ENCODE measurements at places on chromosomes 7 and 10.

- DNase-seq: no peak
Observed at GRCh38 chr7:128045766-128046165, 14.5 kb upstream of the LRRC4 start.

DNA sequence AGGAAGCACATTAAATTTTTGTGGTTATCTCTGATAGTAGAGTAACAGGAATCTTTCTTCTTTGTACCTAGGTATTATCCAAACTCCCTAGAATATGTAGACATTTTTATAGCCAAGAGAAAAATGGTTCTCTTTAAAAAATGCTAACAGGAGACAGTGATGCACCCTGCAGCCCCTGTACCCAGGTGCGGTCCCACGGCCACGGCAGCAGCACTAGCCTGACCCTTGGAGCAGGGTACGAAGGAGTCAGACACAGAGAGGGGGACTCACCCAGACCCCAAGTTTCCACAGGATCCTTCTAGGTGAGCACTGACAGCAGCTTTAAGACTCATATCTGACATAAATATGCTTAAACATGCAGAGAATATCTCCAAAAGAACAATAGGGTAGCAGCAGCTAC is 60.4 kb downstream of the NUDCD3 start:
- no peak for DNase-seq

DNA sequence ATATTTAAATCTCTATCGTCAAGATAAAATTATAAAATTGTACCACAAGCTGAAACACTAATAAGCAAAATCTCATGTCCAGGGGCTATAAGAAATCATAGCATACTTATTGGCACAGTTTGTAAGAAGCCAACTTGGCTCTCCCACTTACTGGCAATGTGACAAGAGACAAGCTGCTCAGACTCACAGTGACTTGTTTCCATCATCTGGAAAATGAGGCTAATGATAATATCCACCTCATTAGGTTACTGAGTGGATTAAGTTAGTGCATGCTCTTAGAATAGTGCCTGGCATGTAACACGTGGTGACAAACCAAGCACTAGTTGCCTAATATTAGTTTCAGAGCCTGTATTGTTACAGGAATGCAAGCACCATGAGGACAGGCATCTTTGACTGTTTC is 234.4 kb downstream of the GLI3 start:
- no peak for DNase-seq

- no peak for DNase-seq
Observed at GRCh38 chr7:12493863-12494686, 76.4 kb upstream of the SCIN start.

DNA sequence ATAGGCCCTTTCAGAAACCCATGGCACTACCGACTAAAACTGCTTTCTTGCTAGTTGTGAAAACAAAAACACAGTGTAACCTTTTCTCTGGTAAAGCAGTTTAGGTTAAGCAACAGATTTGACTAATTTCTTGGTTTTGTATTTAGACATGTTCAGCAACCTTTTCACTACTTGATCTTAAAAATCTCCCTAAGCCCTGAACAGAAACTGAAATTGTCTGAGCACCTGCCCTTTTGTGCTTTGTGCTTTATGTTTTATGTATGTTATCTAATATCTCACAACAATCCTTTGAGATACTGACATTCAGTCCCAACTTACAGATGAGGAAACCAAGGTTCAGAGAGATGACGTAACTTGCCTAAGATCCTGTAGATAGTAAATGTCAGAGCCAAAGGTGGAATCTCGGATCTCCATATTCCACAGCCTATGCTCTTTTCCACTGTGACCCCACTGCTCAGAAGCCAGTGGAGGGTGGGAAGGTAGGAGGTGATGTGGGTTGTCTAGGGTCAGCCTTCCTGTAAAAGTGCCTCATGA is 146.6 kb downstream of the LCOR start:
- peak; percentile 70 for DNase-seq

DNA sequence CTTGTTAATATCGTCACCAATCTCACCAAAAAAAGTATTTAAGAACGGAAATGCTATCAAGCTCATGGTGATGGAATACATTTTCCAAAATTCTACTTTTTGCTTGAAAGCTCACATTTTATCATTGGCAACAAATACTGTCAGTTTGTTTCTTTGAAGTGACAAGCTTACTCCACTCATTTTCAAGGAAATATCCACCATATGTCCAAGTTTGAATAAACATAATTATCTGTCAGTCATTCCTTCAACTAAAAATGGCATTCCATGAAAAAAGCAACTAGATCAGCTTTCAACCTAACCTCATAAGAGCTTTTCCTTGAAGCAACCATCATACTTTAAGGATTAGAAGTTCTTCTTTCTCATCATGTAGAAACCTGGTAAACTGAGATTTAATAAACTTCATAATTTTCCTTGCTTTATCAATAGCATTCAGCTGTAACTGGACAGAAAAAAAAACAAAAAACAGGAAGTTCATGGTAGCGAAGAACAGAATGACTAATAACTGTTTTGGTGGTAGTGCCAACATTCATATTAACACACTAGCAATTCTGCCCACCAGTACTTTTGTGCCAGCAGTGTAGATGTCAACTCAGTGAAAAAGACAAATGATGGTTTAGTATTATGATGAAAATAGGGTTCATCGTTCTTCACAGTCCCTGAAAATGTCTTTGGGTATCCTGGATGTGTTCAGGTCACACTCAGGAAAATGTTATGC is 764.9 kb downstream of the GRM8 start:
- no peak for DNase-seq

DNA sequence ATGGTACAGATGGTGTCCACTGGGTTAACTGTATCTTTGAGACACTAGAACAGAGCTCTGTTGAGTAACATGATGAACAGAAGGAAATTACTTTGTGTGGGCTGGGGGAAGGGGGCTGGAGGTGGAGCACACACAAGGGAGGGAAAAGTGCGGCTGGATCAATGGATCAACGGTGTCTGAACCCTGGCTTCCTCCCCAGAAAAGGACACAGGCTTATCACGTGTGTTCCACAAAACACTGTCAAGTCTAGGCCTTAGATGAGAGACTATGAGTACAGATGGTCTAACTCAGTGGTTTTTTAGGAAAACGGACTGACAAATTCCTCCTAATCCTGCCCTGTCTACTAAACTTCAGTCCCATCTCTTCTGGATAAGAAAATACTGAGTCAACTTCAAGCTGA is 27.8 kb downstream of the HSPB1 start:
- no peak for DNase-seq

DNA sequence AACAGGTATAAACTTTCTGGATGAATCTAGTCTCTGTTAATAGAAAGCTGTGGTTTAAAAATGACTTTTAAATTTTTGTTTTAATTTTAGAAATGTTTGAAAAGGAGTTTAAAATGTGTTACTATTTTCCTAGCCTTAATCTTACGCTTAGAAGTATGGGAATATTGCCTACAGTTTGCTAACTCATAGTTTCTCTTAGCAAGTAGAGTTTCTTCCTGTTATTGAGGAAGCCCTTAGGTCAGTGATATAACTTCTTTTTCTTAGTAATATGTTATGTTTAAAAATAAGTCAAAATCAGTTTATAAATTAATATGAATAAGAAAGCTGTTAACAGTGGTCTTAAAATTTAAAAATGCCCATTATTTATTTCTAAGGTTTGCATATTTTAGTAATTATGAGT is 3.1 kb downstream of the STARD3NL start:
- DNase-seq: no peak

DNA sequence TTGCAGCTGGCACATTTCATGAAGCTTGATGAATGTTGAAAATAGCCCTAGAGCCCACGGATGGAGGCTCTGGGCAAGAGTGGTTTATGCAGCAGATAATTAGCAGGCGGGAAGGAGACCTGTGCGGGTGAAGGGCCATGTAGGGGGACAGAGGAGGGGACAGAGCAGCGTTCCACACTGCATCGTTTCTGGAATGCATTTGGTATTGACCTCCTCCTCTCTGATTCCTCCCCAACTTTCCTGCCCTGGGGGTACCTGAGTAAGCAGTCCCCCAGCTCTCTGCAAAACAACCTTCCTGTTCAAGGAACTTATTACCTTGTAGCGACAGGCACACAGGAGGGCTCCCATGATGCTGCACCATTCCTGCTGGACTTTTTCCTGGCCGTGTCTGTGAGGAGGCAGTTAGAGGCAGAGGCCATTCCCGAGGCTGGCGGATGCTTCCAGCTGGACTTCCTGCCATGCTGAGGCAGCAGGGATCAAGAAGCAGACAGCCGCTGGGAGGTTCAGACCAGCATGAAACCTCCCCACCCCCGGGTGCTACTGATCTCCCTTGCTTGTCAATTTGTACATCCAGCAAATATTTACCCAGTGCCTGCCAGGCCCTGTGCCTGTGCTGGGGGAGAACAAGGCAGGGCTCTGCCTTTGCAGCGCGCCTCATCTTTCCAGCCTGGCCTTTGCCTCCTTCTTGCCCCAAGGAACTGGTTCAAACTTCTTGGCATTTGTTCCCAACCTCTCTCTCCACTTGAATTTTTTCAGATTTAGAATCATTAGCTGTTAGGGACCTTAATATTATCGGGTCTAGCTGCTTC is 28.7 kb downstream of the SLC29A3 start:
- no peak for DNase-seq

GRCh38 chr10:3926258-3926657 is 141.2 kb upstream of the KLF6 start:
- no peak for DNase-seq

DNA sequence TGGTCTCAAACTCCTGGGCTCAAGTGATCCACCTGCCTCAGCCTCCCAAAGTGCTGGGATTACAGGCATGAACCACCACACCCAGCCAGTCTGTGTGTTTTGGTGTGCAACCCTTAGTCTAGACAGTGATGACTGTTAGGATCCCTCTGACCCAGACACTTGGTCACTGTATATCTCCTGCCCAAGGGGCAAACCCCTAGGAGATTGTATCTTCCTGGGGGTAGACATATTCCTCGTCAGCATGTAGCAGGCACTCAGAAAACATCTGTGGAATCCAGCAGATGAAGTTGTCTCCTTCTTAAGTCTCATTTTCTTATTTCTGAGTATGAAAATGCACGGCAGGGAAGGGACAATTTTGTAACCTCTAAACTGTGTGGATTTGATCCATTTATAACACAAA is 292.5 kb downstream of the GFRA1 start:
- DNase-seq: no peak

- DNase-seq: no peak
Observed at GRCh38 chr10:94803307-94803706, 40.8 kb downstream of the CYP2C19 start.

DNA sequence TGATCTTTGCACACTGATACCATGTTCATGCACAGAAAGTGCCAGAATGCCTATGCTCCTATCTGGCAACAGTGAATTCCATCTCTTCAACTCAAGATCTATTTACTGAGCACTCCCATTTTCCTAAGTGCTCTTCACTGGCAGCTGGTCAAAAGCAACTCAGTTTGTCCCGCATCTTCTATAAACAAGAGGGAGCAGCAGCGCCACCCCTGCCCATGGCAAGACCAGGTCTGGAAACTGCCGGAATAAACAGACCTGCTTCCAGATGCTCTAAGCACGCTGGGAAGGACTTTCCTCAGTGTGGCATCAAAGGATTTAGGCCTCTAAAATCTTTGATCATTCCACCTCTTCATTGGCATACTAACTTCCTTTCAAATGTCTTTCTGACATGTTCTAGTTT is 104.4 kb upstream of the MACROH2A2 start:
- DNase-seq: no peak

DNA sequence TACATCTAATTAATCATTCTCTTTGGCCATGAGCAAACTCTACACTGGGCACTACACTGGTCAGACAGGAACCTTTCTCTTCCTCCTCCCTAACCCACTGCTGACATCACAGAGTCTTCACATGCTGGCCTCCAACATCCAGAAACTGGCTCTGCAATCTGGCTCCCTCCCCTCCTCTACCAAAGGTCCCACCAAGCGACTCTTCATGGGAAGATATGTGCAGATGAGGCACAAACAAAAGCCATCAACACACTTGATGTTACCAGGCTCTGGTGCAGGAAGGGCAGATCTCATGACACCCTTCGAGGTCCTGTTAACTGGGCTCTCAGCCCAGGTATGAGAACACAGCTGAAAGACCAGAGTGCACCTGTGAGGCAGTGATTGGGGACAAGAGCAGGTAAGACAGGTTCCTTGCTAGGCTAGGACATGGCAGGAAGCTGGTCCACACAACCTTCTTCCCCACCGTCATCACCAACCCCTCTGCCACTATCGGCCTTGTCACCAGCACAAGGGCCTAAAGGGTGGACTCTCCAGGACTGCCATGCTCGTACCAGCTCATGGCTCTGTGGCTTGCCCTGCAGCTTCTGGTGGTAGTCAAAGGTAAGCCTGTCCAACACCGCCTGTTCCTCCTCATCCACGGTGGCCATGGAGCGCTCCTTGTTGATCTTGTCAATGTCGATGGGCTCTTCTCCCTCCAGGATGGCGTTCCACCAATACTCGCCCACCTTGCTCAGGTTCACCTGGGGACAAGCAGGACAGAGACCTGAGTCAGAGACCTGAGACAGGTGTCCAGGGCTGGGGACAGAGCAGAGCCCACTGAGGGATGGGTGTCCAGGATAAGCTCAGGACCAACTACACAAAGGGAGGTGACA is 66.6 kb upstream of the CAMK2B start:
- DNase-seq: no peak

DNA sequence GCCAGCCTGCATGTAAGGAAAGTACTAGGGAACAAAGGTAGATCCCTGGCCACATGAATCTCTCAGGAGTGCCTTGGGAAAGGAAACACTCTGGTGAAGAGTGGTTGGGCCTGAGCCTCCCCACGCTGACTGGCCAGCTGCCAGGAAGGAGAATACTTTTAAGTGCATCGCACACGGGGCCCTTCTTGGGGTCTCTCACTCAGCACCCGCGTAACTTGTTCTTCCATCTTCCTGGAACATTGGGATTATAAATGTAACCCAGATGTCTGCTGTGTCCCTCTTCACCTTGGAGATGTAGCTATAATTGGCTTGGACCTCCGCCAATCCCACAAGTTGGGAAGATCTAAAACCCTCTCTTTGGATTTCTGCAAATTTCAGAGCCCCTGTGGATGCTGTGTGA is 4.4 kb upstream of the GLI3 start:
- no peak for DNase-seq

- DNase-seq: no peak
Observed at GRCh38 chr7:131829947-131830558, 273.6 kb upstream of the PODXL start.

GRCh38 chr10:47402641-47403301 is 18.7 kb upstream of the ZNF488 start:
- DNase-seq: no peak

- no peak for DNase-seq
Observed at GRCh38 chr7:74069790-74070618, 13.6 kb upstream of the LIMK1 start.

DNA sequence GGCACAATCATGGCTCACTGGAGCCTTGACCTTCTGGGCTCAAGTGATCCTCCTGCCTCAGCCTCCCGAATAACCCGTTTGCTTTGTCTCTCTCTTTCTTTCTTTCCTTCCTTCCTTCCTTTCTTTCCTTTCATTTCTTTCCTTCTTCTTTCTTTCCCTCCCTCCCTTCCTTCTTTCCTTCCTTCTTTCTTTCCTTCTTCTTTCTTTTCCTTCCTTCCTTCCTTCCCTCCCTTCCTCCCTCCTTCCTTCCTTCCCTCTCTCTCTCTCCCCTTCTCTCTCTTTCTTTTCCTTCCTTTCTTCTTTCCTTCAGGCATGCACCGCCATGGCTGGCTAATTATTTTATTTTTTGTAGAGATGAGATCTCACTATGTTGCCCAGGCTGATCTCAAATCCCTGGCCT is 57.9 kb upstream of the NPTX2 start:
- no peak for DNase-seq

GRCh38 chr10:10792681-10793080 is 225.0 kb upstream of the CELF2 start:
- no peak for DNase-seq

All from GM10248 (cell line).